Activated CD4-positive, alpha-beta T cell treated with anti-CD3 and anti-CD28 coated beads for 36 hours (primary cell): ENCODE measurements at places on chromosomes 5 and 9.
A peak's percentile ranks its signal among the peaks of the same experiment; 100 is the strongest.

DNA sequence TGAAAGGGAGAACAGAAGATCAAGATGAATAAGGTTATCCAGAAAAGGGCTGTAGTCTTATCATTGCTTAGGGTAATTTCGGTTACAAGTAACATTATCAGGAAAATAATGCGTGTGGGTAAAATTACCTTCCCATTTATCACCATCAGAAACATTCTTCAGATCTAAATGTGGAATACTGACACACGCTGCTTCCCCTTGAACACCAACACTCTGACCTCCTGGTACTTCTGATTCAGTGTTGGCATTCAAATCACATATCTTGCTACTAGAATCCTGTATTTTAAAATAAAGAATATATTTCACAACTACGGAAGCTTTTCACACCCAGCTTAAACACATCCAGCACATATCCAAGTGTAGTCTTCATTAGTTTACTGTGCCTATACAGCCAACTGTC is 70.2 kb downstream of the PKD2L2 start:
- no peak for DNase-seq

GRCh38 chr9:106829666-106830408 is 33.1 kb upstream of the ZNF462 start:
- no peak for DNase-seq

DNA sequence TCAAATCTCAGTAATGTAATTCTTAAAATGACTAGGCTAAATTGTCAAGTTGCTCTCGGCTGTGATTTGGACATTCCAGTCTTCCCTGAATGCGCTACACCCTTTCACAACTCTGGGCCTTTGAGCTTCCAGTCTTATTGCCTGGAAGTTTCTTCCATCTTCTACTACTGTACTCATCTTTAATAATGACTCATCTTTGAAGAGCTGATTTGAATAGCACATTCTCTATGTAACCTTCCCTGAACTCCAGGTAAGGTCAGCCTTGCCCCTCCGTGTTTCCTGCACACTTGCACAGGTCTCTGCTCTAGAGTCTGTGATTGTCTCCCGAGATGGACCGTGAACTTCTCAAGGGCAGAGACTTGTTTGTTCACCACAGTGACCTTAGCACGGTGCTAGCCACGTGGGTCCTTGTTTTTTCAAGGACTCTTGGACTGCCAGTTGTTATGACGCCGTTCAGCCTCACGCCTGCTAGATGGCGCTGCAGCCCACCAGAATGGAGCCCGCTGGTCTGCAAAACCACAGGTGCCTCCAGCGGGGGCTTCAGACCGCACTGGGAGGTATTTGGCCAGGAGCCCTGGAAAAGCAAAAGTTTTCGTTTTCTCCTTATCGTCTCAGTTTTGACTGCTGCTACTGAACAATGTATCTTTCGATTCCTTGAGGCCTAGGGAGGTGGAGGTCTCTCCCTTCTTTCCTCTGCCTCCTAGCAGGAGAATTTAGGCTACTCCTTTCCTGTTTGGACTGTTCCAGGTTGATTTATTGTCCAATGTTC is 44.4 kb downstream of the SEC61B start:
- peak; percentile 83 for DNase-seq

DNA sequence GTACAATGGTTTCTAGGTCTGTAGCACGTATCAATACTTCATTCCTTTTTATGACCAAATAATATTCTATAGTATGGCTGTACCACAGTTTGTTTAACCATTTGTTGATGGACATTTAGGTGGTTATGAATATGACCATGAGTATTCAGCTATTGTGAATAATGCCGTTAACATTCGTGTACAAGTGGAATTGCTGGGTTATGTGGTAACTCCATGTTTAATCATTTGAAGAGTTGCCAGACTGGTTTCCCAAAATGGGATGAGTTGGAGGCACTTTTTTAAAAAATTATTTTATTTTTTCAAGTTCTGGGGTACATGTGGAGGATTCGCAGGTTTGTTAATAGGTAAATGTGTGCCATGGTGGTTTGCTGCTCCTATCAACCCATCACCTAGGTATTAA is 4.6 kb downstream of the SNX2 start:
- no peak for DNase-seq

DNA sequence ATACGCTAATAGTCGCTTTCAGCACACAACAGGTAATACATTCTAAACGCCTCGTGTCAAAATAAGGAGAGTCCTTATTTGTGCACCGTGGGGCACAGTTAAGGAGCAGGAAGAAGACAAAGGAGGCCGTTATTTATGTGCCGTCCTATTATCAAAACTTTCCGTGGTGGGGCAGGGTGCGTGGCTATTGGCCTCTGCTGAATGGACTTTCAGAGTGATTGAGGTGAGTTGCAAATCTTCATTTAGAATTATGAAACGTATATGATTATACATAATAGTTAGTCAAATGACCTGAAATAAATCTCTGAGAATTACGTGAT is 833 bp downstream of the C5orf24 start:
- peak; percentile 56 for DNase-seq

DNA sequence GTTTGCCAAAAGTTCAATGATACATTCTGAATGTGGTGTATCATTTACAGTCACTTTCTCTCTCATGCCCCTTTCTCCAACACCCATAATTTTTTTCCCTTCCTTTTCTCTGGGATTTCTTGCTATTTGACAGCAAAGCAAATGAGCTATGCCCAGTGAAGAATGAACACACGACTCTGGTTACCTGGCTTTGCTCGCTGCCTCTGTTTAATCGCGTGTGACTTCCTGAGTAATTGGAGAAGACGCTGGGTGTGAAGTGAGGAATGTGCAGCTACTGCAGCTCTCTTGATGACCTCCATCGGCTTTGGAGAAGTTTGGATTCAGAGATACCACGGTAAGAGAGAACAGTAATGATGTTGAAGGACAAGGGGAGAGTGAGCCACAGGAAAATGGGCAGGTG is 651.8 kb downstream of the KIF4B start:
- DNase-seq = no peak

DNA sequence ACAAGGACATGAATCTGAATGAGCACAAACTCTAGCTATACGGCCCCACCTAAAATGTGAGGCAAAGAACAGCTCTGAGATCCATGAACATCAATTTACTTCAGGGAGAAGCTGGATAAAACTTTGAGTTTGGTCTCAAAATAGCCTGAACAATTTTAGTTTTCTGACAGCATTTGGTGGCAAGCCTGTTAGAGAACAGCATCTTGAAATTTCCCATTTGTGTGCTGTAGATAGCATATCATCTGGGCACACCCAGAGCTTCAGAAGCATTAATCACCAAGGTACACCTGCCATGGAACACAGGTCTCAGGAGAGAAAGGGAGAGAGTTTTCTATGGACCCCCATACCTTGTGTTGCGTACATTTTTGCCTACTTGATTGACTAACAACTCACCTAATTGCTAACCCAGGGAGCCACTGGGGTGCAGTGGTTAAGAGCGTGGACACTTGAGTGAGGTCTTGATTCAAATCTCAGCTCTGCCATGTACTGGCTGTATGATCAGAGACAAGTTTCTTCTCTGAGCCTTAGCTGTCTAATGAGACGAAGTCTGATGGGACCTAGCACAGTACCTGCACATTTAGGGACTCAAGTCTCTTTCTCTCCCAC is 264.9 kb downstream of the PIK3R1 start:
- no peak for DNase-seq

DNA sequence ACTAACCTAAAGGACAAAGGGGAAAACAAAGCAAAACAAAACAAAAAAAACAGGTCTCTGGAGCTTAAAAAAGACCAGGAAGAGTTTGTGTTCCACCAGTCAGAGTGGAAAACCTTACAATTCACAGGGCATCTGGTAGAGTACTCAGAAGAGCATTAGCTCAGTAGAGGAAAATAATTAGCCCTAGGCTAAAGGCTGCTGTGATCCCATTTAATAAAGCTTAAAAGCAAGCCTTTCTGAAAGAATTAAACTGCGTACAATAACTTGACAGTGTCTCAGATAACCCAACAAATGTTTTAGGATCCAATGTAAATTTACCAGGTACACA is 7.3 kb downstream of the ECM2 start:
- DNase-seq = no peak

DNA sequence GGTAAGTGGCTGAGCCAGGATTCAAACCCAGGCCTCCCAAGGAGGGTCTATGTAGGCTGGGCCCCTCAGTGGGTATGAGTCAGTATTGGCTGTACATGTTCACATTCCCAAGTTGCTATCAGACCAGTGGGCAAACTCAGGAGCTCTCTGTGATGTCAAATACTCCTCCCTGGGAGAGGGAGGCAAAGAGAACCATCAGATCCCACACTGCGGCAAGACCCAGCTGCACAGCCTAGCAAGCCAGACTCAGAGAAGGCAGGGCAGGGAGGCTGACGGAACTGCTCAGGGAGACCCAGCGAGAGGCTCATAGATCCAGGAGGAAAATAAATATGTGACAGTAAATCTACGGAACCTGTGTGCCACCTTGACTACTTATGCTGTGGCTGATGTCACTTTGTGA is 42.6 kb upstream of the SAP30L start:
- no peak for DNase-seq

- DNase-seq = no peak
Measured at GRCh38 chr5:133041910-133042309, 9.9 kb upstream of the HSPA4 start.

DNA sequence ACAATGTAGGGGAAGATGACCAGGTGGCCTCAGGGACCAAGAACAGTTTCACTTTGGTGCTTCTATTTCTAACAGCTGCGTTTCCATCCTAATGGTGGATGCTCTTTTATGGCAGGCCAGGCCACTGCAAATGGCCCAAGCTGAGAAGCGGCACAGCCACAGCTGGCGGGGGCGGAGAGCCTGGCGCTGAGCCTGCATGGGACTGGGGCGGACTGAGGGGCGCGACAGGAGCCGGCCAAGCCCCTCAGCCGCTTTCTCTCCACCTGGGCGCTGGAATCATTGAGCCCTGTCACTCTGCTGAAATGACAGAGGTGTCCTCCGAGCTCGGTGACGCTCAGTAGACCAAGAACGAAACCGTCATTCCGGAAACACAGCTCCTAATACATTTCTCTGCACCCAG is 317.3 kb upstream of the PDE4D start:
- DNase-seq = no peak

GRCh38 chr5:38607396-38607795 is 51.0 kb upstream of the LIFR start:
- no peak for DNase-seq

GRCh38 chr9:33480976-33481375 is 7.3 kb upstream of the NOL6 start:
- no peak for DNase-seq

DNA sequence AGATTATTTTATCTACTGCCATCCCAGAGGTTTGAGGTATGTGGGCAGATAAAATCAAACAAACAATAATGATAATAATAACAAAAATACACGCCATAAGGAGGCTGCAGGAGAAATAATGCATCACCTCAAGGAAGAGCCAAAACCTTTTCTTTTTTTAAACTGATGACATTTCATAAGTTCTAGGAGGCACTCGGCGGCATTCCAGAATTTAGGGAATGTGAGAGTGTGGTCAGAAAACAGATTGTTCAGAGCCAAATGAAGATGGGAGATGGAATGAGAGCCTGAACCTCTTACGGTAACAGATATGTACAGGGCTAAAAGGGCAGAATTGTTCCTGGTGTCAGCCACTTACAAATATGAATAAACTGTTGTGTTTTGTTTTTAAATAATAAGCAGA is 615.0 kb upstream of the CHD1 start:
- no peak for DNase-seq

- DNase-seq = peak; percentile 29
Measured at GRCh38 chr9:79817438-79818004, 245.8 kb downstream of the TLE4 start.

GRCh38 chr5:137760719-137761516 is 6.8 kb upstream of the HNRNPA0 start:
- no peak for DNase-seq

- DNase-seq = no peak
Measured at GRCh38 chr5:123776761-123777160, 264.8 kb downstream of the CSNK1G3 start.

DNA sequence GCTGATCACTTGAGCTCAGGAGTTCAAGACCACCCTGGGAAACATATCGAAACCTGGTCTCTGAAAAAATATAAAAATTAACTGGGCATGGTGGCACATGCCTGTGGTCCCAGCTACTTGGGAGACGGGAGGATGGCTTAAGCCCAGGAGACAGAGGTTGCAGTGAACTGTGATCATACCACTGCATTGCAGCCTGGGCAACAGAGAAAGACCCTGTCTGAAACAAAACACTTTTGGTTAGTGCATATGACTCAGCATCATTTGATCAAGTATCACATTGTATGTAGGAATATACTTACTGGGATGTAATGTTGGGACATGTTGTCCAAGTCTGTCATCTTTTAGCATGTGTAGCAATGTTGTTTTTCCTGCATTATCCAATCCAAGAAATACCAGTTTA is 12.0 kb downstream of the SAR1B start:
- DNase-seq = no peak

DNA sequence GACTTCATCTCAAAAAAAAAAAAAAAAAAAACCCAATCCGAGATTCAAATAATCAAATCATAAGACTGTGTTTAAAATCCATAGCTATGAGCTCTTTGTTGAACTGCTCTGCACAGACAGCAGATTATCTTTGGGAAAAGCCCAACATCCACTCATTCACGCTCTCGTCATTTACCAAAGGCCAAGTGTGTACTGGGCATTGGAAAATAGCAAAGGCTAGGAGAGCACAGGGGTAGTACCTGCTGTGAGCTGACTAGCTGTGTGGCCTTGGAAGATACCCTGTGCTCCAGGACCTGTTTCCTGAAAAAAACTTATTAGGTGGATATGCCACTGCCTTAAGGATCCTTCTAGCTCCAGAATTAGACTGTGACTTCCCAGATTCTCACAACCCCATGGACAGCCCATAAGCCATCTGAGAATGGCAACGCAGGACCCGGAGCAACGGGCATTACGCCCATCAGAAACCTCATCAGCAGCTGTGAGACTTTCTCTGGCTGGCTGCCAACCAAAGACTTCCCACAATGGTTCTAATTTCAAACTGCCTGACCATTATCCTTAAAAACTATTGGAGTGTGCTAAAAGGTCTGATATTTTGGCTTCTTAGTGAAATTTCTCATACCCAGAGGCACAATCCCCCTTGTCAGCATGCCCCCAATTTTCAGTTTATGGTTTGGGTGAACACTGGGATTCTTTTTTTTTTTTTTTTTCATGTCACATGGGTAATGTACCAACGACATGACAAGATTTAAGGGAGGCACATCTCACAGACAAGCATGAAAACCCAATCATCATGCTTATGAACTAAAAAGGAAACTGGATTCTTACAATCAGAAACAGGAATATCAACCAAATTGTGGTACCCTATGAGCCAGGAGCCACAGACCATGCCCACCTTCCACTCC is 16.8 kb downstream of the SERINC5 start:
- no peak for DNase-seq

GRCh38 chr5:151900891-151901290 is 23.8 kb downstream of the GLRA1 start:
- no peak for DNase-seq
